ENCODE measurements at places on chromosomes 6 and 20.

GRCh38 chr6:150491811-150492172, 107.9 kb upstream of the PLEKHG1 start:
- DNase-seq: no peak

DNA sequence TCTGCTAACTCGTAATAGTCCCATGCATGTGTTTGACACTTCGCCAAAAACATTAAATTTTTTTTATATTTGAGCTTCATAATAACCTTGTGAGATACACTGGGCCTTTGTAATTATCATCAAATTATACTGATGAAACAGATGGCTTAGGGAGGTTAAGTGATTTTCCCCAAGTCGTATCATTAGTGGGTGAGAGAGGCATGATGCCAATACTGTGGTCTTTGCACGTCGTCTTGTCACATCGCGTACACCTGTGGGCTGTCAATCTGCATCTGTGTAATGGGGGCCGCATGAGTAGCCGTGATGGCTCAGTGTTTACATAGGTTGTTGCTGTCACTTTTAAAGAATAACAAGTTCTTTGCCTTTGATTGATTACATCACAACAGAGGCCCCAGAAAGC, 1.7 kb downstream of the PRL start:
- no peak for DNase-seq

GRCh38 chr20:23679133-23680092, 9.4 kb downstream of the CST4 start:
- DNase-seq: no peak

- no peak for DNase-seq
These were observed 925.0 kb upstream of the MAN1A1 start for GRCh38 chr6:120274547-120274946.

DNA sequence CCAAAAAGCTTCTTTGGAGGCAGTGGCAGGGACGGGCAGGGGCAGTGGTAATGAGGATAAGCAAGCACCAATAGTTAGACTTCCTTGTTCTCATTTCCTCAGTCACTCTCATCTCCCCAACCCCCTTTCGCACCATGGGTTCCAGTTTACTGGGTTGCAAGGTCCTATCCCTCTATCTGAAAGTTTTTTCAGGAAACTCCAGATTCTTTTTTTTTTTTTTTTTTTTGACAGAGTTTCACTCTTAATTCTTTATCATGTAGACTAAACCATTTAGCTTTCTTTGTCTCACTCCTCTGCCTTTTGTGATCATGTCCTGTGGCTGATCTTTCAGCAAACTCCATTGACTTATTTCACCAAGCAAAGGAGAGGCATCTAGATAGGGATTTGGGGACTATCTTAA, 51.4 kb upstream of the GMDS start:
- DNase-seq: no peak

- no peak for DNase-seq
These were observed 241.9 kb upstream of the RAB32 start for GRCh38 chr6:146301764-146302163.

GRCh38 chr20:4415281-4415680, 306.4 kb upstream of the PRND start:
- DNase-seq: no peak

GRCh38 chr6:44185953-44186634, 27.5 kb downstream of the CAPN11 start:
- DNase-seq: no peak

DNA sequence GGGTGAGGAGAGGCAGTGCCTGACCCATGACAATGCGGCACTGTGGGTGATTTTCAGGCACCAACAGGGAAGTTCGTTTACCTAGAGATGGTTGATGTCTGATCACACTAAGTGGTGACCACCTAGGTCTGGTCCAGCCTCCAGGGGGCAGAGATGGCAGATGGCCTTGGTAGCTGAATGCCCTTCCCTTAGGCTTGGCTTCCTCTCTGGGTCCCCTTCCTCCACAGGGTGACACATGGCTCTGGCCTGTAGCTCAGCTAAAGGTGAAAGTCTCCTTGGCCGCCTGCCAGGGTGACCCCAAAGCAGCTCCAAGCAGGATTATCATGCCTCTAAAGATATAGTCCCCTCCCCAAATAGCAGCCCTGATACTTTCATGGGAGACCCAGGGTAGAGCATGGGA, 6.4 kb downstream of the GDAP1L1 start:
- no peak for DNase-seq

DNA sequence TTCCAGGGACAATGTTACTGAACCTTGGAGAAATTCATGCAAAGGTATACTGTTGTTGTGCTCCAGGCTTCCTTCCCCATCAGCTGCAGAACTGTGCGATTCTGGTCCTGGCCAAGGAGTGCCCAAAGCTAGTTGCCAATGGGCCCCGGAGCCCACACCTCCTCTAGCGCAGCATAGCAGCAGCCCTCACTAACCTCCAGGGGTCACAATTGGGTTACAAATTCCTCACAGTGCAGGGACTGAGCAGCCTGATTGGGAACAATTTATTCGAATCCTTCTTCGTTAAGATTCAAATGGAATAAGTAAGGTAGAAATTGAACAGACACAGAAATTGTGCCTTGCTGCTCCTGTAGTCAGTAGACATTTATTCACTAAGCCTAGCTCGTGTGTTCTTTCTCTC, 284.9 kb downstream of the PRKN start:
- DNase-seq: no peak

DNA sequence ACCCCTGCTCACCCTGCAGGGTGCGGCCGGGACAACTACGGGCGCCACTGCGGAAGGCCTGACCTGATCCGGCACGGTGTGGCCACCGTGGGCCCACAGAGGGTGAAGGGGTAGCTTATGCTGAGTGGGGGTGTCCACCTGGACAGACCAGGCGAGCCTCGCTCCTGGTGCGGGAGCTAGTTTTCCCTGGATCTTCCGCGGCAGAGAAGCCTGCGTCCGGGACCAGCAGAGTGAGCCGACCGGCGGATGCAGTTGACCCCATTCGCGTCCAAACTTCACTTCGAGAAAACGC, 38.2 kb downstream of the NCR2 start:
- DNase-seq: no peak

GRCh38 chr20:46973766-46974165, 79.1 kb downstream of the EYA2 start:
- DNase-seq: no peak

- DNase-seq: no peak
These were observed 202.4 kb downstream of the SAMD5 start for GRCh38 chr6:147710890-147711289.

GRCh38 chr20:12252793-12253192, 335.1 kb downstream of the BTBD3 start:
- DNase-seq: no peak

GRCh38 chr20:52372169-52372568, 180.6 kb upstream of the ZFP64 start:
- no peak for DNase-seq

DNA sequence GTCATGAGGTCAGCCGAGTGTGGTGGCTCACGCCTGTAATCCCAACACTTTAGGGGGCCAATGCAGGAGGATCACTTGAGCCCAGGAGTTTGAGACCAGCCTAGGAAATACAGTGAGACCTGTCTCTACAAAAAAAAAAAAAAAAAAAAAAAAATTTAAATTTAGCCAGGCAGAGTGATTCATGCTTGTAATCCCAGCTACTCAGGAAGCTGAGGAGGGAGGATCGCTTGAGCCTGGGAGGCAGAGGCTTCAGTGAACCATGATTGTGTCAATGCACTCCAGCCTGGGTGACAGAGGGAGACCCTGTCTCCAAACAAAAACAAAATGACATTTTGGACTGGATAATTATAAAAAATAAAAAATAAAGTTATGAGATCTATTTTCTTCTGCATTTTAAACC, 56.2 kb downstream of the ADGRF1 start:
- DNase-seq: no peak

DNA sequence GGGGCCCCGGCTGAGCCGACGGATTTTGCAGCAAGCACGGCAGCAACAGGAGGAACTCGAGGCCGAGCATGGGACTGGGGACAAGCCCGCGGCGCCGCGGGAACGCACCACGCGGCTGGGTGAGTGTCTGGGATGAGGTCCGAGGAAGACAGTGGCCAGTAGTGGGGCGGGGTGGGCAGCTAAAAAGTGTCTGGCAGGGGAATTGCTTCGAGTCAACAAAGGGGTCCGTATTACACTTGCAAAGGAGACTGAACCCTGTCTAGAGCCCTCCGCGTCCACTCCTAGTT, 356 bp downstream of the BYSL start:
- DNase-seq: no peak

DNA sequence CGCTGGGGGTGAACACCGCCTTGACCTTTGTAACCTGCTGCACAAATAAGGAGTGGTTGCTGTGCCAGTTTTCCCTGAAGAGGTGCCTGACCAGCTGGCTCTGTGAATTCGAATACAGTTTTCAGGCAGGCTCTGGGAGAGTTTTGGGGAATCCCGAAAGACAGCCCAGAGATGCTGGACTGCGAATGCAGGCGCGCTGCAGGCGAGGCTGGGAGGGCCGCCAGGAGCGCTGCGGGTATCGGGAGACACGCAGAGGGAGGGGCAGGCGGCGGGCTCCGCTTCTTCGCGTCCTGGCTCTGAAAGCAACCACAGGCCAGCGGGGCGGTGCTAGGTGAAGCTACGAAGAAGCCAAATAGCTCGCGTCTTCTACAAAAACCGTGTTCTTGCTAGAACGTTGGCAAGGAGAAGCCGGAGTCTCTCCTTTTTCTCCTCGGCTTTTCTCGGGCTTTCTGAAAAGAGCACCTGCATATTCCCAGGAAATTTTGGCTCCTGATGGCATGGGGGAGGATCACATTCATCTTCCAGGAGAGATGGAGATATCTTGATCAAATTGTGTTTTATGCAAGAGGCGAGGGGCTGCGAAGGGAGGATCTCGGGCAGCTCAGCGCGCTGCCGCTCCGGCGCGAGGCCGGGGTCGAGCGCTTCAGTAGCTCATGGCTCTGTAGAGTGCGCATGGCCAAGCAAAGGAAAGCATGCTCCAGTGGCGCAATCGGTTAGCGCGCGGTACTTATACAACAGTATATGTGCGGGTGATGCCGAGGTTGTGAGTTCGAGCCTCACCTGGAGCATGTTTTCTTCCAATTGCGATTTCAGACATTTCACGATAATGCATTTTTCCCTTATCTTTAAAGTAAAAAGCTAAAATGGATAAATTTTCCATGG, 158.1 kb upstream of the ZNF184 start:
- DNase-seq: peak; percentile 58

DNA sequence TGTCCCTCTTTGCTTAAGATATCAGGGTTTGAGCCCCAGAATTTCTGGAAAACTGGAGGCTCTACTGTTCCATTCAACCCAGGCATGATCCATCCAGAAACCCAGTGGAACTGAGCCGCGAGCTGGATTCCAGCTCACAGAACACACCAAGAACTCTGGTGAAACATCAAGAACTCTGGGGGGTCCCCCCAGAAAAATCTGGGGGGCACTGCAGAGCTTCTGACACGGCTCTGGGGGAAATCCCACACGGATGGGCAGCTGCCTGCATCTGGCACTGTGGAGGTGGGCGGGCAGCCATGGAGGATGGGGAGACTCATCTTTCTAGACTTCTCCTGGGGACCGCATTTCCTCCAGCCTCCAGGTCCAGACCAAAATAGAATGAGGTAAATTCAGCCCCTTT, 51.0 kb downstream of the BMP7 start:
- DNase-seq: no peak

- no peak for DNase-seq
These were observed 27.0 kb downstream of the DNAAF9 start for GRCh38 chr20:3380228-3381070.

All from stimulated activated CD8-positive, alpha-beta memory T cell treated with anti-CD3 and anti-CD28 coated beads, Interleukin-2, amount 100 ng/mL, for 48 hours (primary cell).